Activated CD4-positive, alpha-beta T cell treated with anti-CD3 and anti-CD28 coated beads, Interleukin-2, amount 10 ng/mL, durations not matched to agents 24 days and 14 days (primary cell): ENCODE measurements at places on chromosomes 16 and 17. TPM values are rescaled to one million over a fixed set of nuclear protein-coding genes. Genes with fewer than 3 reads are reported as not detected.

DNA sequence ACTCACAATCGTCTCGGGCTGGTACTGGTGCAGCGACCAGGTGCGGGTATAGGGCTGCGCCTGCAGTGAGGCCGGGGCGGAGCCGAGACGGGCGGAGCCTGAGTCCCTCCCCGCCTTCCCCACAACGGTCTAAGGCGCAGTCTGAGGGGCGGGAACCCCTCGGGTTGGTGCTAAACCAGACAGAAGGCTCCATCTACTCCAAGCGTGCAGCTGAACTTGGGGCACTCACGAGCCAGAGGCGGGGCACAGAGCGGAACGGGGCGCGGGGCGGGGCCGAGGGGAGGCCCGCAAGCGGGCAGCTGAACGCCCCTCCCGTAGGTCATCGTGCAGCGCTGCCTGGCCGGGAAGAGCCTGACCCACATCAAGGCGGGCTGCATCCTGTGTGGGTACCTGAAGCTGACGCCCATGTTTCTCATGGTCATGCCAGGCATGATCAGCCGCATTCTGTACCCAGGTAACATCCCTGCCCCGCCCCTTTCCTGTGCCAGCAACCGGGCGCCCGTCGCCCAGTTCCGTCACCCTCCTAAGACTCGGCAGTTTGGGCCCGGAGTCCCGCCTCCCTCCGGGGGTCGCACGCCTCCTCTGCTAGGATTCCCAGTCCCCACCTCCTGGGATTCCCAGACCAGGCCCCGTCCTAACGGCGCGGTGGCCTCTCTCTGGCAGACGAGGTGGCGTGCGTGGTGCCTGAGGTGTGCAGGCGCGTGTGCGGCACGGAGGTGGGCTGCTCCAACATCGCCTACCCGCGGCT, 5.0 kb downstream of the SLC5A2 start:
- peak; percentile 91 for DNase-seq

DNA sequence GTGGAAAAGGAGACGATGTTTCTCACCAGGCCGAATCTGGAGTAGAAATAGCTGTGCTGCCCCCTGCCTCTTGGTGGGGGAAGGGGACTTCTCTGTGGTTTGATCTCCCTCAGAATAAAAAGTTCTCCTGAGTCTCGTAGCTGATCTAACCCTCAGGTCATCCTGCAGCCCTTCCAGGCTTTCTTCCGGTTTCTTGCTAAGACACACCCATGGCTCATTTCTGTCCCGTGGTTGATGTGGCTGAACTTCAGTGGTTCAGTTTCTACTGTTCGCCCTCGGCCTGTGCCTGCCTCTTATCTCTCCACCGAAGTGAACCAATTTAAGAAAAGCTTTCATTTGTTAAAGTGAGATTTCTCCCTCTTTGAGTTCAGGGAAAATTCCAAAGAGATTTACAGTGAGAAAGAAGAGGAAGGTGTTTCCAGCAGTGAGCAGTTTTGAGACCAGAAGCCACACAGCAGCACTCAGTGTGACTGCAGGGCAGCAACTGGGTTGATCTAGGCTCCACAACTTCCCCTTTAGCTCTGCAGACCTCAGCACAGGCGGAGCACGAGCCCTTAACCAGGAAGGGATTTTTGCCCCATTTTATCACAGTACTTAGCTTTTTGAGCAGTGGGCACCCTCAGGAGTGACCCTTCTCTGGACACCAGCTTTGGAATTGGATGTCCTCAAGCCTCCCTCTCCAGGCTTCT, 34.9 kb upstream of the CACNG5 start:
- no peak for DNase-seq

- DNase-seq = no peak
Measured at GRCh38 chr17:39364236-39365025, 37.0 kb downstream of the FBXL20 start.

DNA sequence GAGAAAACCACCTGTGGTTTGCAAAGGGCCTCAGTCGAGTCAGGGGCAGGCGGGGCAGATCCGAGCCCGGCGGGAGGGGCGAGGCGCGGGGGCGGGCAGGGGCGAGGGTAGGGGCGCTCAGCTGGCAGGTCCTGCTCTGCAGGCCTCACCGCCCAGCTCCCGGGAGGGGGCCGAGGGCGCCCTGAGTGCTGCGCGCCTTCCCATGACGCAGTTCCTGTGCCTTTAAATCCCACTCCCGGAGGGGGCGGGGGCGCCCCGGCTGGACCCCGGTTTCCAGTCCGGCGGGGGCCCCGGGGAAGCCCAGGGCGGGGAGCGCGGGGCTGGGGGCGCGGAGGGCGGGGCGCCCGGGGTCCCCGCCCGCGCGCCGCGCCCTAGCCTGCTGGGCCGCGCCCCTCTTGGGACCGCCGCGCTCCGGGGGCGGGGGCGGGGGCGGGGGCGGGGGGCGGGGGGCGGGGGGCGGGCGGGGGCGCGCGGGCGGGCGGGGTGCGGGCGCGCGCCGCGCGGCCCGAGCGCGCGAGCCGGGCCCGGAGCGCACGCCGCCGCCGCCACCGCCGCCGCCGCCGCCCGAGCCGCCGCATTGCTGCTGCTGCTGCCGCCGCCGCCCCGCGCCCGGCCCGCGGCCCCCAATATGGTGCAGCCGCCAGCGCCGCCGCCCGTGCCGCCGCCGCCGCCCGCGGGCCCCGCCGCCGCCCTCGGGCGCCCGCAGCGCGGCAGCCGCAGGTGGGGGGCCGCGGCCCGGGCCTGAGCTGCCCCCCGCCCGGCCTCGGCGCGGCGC, at the start of gene JPH3:
TSS of gene JPH3 (plus strand) at position 508 of the 775 bp plus-strand sequence. CDS start 639 bp downstream, outside the sequence.
- no peak for DNase-seq

DNA sequence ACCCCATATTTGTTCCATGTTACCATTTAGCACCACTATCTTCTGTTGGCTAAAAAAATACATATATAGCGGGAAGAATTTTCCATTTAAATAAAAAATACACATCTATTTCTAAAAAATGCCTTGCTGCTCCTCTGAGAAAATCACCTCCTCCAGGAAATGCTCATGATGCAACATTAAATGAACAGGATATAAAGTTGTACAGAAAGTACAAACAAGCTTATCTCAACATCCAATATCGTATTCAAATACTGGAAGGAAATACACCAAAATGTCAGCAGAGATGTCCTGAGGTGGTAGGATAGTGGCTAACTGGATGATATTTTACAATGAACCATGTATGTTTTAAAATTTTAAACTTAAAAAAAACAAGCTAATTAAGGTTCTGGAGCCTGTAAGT, 21.3 kb downstream of the GNA13 start:
- DNase-seq = no peak

DNA sequence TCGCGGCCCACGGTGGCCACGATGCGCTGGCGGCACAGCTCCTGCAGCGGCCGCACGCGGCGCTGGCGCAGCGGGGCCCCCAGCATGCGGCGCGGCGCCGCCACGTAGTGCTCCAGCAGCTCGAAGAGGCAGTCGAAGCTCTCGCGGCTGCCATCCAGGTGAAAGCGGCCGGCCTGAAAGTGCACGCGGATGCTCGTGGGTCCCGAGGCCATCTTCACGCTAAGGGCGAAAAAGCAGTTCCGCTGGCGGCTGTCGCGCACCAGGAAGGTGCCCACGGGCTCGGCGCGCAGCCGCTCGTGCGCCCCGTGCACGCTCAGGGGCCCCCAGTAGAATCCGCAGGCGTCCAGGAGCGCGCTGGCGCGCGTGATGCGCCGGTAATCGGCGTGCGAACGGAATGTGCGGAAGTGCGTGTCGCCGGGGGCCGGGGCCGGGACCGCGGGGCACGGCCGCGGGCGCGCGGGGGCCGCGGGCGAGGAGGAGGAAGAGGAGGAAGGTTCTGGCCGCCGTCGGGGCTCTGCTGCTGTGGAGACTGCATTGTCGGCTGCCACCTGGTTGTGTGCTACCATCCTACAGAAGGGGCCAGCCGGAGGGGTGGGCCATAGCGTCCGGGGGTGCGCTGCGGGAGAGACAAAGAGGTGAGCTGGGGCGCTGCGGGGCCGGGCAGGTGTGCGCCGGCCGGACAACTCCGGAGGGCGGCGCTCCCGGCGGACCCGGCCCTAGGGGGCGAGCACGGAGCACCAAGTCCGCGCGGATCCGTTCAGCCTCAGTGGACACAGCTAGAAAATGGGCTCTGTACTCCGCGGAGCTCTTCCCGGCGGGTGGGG, 879 bp downstream of the SOCS1 start:
- peak; percentile 89 for DNase-seq

- DNase-seq = no peak
Measured at GRCh38 chr17:949623-950303, 29.8 kb downstream of the NXN start.

GRCh38 chr16:65672960-65673359, 551.1 kb upstream of the CDH11 start:
- no peak for DNase-seq

GRCh38 chr16:27289669-27290068, 21.1 kb upstream of the NSMCE1 start:
- peak; percentile 73 for DNase-seq

GRCh38 chr17:71500761-71501555, 619.9 kb upstream of the SOX9 start:
- no peak for DNase-seq

- DNase-seq = no peak
Measured at GRCh38 chr17:6797718-6798351, 21.8 kb downstream of the FBXO39 start.

GRCh38 chr17:51045621-51046020, 75.0 kb downstream of the SPAG9 start:
- no peak for DNase-seq

Gene TBC1D3G
- not detected in 2 replicates for total RNA-seq

Gene KLHL10
- not detected in 2 replicates for total RNA-seq

Gene CD7
- total RNA-seq = 413 and 415 TPM in 2 replicates
